Activated CD8-positive, alpha-beta T cell treated with anti-CD3 and anti-CD28 coated beads for 36 hours (primary cell): ENCODE measurements at places on chromosomes 5 and 9. TPM values are rescaled to one million over a fixed set of nuclear protein-coding genes. Genes with fewer than 3 reads are reported as not detected.

ESM1 gene
- total RNA-seq, result 0.47 TPM

- H3K27ac ChIP-seq, result no peak overlapping the region
- no peak overlapping the region for H3K4me3 ChIP-seq
Measured at GRCh38 chr5:88183255-88183654, 85.4 kb downstream of the TMEM161B start.

PIP5KL1 gene
- 1.7 TPM for total RNA-seq

GRCh38 chr9:87513880-87514535 is 16.3 kb downstream of the DAPK1 start:
- peaks cover 1% of the 10 kb centered on the region for H3K27me3 ChIP-seq
- H3K4me3 ChIP-seq, result no peak overlapping the region
- H3K36me3 ChIP-seq, result no peaks in the 10 kb centered on the region
- no peak for DNase-seq
- H3K4me1 ChIP-seq, result no peaks in the 10 kb centered on the region

DNA sequence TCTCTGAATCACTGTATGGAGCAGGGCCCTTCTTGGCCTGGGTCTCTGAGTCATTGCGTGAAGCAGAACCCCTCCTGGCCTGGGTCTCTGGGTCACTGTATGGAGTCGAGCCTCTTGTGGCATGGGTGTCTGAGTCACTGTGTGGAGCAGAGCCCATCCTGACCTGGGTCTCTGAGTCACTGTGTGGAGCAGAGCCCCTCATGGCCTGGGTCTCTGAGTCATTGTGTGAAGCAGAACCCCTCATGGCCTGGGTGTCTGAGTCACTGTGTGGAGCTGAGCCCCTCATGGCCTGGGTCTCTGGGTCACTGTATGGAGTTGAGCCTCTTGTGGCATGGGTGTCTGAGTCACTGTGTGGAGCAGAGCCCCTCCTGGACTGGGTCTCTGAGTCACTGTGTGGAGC is 94.0 kb upstream of the RAPGEF1 start:
- peak; percentile 13 for DNase-seq
- no peak overlapping the region for H3K4me3 ChIP-seq
- peaks cover 2% of the 10 kb centered on the region for H3K4me1 ChIP-seq
- H3K36me3 ChIP-seq, result no peaks in the 10 kb centered on the region
- H3K27ac ChIP-seq, result no peak overlapping the region

- H3K36me3 ChIP-seq, result no peaks in the 10 kb centered on the region
- H3K27me3 ChIP-seq, result no peaks in the 10 kb centered on the region
- H3K27ac ChIP-seq, result no peak overlapping the region
- no peak overlapping the region for H3K4me3 ChIP-seq
- H3K4me1 ChIP-seq, result peaks cover 11% of the 10 kb centered on the region
Measured at GRCh38 chr5:83036991-83037575, 40.1 kb downstream of the TMEM167A start.

GRM6 gene
- total RNA-seq, result not detected

- no peaks in the 10 kb centered on the region for H3K4me1 ChIP-seq
- no peaks in the 10 kb centered on the region for H3K27me3 ChIP-seq
- H3K4me3 ChIP-seq, result no peak overlapping the region
- DNase-seq, result no peak
Measured at GRCh38 chr5:91955610-91956009, 572.5 kb upstream of the ARRDC3 start.

DNA sequence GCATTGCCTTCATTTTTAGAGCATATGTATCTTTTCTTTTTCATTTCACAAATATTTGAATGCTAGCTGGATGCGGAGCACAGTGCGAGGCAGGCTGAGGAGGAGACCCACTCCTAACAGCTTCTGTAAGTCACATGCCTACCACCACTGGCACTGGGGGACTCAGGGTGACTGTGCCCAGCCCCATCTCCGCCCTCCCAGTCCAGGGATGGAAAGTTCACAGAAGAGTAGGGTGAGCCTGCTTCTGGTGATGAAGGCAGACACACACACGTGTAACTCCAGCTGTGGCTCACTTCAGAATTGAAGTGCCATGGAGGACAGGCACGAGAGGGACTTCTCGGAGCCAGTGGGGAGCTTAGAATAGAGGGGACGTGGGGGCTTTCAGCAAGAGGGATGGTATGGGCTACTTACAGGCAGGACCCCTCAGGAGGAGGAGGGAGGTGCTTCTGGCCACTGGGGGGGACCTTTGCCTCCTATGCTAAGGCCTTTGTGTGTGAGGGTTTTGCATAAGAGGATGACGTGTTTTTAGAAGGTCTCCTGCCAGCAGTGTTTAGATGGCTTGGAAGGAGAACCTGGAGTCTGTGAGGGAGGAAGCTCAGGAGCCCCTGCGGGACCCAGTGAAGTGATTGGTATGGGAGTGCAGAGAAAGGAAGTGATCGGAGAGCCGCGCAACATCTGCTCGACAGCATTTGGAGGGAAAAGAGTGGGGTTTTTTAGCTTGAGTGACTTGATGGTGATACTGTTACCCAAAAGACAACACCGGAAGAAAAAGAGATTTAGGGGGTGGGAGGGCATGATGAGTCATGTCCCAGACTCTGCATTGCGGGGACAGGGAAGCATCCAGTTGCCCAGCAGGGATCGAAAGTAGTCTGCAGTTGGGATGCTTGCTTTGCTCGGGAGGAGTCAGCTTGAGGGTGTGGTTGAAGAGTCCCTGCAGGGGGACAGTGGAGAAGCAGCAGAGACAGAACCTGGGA is 163.5 kb upstream of the OTULINL start:
- no peak overlapping the region for H3K4me3 ChIP-seq
- no peak for DNase-seq
- H3K27ac ChIP-seq, result no peak overlapping the region

- peaks cover 8% of the 10 kb centered on the region for H3K4me1 ChIP-seq
- H3K27ac ChIP-seq, result no peak within 1 kb of the TSS
- H3K36me3 ChIP-seq, result no peaks in the 10 kb centered on the region
- peaks cover 54% of the 10 kb centered on the region for H3K27me3 ChIP-seq
Measured at GRCh38 chr5:160312134-160312959, at the start of gene CCNJL. Gene CCNJL, minus strand, starts transcription at chr5:160312564. Its CDS starts 641 bp downstream, at chr5:160311923.

DNA sequence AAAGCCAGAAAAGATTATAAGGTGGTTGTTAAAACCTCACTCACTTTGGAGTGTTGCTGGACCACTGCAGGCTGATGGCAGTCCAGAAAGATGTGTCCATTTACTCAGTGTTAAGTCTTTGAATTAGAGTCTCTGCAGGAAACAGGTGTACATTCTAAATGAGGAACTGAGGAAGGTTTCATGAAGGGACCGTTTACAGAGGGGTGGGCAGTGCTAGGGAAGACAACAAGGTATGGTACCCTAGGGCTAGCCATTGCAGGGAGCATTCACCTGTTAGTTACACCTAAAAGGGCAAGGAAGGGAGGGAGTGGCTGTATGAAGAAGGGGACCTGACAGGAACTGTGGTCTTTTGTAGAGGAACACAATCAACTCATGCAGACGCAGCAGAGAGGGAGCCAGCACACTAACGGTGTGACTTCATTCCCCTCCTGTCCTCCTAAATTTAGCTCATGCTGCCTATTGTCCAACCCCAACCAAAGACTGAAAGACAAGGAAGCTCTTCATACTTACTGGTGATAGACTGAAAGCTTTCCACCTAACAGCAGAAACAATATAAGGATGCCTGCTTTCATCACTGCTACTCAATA is 32.2 kb upstream of the PAX5 start:
- no peaks in the 10 kb centered on the region for H3K36me3 ChIP-seq
- no peak for DNase-seq
- no peak overlapping the region for H3K4me3 ChIP-seq
- no peak overlapping the region for H3K27ac ChIP-seq
- no peaks in the 10 kb centered on the region for H3K4me1 ChIP-seq
- peaks cover 14% of the 10 kb centered on the region for H3K27me3 ChIP-seq

GRCh38 chr9:114691046-114691955 is 9.3 kb upstream of the TEX48 start:
- peak overlapping the region; percentile 97 for H3K27ac ChIP-seq
- peak overlapping the region; percentile 44 for H3K4me3 ChIP-seq
- peak; percentile 89 for DNase-seq

DNA sequence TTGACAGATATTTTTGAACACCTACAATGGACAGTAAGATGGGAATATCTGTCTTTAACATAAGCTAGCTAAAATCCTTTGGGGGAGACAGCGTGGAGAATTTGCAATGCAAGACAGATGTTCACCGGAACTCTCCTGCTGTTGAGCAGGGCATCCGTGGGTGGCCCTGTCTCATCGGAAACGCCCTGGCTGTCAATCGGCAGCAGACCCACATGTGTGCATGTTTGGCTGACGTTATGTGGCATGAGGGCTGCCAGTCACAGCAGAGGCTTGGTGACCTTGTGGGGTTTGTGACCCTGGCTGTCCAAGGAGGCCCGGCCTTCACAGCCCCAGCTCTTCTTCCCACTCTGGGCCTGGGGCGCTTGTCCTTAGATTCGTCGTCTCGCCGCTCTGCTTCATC is 129.7 kb upstream of the OTULINL start:
- peaks cover 13% of the 10 kb centered on the region for H3K4me1 ChIP-seq
- no peaks in the 10 kb centered on the region for H3K27me3 ChIP-seq
- H3K36me3 ChIP-seq, result no peaks in the 10 kb centered on the region
- no peak overlapping the region for H3K4me3 ChIP-seq

DNA sequence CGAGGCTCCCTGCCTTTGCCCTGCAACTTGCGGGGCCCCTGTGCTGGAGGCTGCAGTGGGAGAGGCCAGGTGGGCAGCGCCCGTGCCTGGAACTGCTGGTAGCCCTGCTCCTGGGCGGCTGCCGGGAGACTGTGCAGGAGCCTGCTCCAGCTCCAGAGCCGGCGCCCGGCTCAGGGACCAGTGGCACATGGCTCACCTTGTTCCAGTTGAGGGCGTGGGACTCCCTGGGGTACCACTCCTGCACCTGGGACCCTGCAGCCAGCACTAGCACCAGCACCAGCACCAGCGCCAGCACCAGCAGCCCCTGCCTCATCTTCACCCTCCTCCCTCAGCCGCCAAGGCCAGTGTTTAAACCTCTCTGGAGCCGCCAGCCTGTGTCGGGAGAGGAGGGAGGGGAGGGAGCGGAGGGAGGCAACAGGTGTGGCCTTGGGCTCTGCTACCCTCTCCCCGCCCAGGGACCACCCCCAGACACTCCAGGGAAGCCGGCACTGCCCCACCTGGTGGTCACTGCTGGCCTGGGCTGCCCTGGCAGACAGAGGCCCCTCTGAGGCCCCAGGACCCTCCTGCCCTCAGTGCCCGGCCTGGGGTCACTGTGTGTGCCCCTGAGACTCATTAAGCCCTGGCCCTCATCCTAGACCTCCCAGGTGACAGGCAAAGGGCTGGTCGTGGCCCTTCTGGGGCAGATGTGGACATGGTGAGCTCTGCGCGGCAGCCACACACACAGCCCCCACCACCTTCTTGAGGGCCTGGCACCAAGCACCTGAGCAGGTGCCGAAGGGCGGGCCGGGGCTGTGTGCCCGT is at the start of gene LCN10:
Gene LCN10 (minus strand): TSS at position 350 of the 801 bp plus-strand sequence. CDS start 37 bp downstream, at position 313.
- no peak for DNase-seq
- H3K27ac ChIP-seq, result peak within 1 kb of the TSS; percentile 75
- H3K36me3 ChIP-seq, result no peaks in the 10 kb centered on the region
- peak within 1 kb of the TSS; percentile 70 for H3K4me3 ChIP-seq
- H3K4me1 ChIP-seq, result peaks cover 21% of the 10 kb centered on the region

DNA sequence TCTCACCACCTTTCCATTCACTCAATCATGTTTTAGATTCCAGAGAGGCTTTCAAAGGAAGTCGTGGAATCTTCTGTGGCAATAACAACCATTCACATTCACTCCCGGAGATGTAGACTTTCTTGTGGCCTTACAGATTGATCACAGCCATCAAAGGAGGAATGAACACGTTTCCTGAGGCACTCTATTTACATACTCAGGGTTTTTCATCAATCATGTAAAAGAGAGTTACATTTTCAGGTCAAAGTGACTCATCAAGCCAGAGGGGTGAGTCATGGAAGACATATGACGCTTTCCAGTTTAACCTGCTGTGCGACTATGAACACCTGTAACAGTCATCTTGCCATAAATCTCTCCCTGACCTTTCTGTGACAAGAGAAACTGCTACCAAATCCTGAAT is 39.3 kb upstream of the RAD23B start:
- H3K4me3 ChIP-seq, result no peak overlapping the region
- peaks cover under 1% of the 10 kb centered on the region for H3K27me3 ChIP-seq
- peaks cover 40% of the 10 kb centered on the region for H3K4me1 ChIP-seq
- no peaks in the 10 kb centered on the region for H3K36me3 ChIP-seq

DNA sequence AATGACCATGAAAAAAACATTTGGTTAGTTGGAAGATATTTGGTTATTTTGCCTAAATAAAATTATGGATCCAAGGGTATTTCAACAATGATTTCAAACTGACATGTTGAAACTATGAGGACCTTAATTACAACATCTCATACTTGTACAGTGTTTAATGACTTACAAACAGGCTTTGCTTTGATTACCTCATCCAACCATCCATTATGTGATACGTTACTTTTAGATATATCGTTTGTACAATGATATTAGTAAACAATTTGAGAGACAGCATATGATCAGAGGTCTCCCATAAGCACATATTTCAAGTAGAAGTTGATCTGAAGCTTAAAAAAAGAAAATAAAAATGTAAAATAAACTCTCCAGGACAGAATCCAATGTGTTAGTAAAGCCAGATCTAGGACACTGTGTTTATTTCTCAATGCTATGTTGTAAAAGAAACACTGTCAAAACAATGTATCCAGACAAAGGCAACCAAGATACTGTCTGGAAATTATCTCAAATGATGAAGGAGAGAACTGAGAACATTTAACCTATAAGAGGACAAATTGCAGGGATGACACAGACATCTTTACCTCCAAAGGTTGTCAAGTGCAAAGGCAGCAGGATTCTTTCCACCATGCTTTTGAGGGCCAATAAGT is 116.0 kb upstream of the TARS1 start:
- no peaks in the 10 kb centered on the region for H3K4me1 ChIP-seq
- DNase-seq, result no peak
- no peak overlapping the region for H3K27ac ChIP-seq
- H3K27me3 ChIP-seq, result no peaks in the 10 kb centered on the region
- no peak overlapping the region for H3K4me3 ChIP-seq

DNA sequence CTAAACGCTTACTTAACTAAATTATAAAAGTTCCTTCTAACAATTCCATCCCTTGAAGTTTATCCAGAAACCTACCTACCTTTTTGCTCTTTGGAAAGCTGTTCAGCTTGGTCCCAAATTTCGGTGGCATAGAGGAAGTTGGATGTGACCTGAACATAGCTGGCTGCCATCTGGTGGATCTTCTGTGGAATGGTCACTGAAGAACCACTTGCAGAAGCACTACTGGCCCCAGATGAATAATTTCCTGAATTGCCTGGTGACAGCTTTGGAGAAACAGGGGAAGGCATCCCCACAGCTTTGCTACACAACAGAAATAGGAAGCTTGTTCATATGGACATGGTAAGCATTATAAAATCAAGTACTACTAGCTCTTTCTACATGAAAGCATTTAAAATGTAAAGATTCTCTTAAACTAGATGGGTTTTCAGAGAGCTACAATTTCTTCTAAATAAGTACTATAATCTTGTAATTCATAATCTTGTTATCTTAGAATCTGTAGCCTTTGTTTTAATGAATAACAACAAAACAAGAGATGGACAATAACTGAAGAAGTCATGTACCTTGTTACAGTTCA is 9.9 kb downstream of the LEAP2 start:
- H3K4me1 ChIP-seq, result peaks cover 5% of the 10 kb centered on the region
- no peaks in the 10 kb centered on the region for H3K27me3 ChIP-seq
- H3K4me3 ChIP-seq, result no peak overlapping the region
- peaks cover 9% of the 10 kb centered on the region for H3K36me3 ChIP-seq
- no peak overlapping the region for H3K27ac ChIP-seq

GRCh38 chr9:86128235-86128822 is 29.0 kb upstream of the GOLM1 start:
- DNase-seq, result no peak
- no peaks in the 10 kb centered on the region for H3K36me3 ChIP-seq
- H3K27ac ChIP-seq, result no peak overlapping the region
- H3K27me3 ChIP-seq, result no peaks in the 10 kb centered on the region
- H3K4me3 ChIP-seq, result no peak overlapping the region

AIF1L gene
- total RNA-seq, result 0.72 TPM
